ENCODE measurements at places on chromosomes 2 and 18.

- no peak for DNase-seq
Measured at GRCh38 chr2:45965871-45966498, 314.5 kb downstream of the PRKCE start.

DNA sequence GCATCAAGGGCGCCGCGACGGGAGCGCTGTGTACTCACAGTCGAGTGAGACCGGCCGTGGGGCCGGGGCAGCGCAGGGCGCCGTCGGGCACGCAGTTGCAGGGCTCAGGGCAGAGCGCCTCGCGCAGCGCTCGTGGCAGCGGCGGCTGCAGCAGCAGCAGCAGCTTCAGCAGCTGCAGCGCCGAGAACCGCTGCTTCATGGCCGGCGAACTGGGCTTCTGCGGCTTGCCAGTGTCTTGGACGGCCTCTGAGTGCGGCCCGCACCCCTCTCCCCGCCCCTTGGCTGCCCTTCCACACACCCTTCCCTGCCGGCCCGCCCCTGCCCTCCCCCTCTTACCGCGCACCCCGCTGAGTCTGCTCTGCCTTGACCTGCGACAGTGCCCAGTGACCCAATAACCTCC lies at the start of gene LHCGR:
LHCGR (minus strand) TSS at position 252 of the 400 bp plus-strand sequence; CDS start at position 199, 53 bp downstream.
- DNase-seq = no peak

DNA sequence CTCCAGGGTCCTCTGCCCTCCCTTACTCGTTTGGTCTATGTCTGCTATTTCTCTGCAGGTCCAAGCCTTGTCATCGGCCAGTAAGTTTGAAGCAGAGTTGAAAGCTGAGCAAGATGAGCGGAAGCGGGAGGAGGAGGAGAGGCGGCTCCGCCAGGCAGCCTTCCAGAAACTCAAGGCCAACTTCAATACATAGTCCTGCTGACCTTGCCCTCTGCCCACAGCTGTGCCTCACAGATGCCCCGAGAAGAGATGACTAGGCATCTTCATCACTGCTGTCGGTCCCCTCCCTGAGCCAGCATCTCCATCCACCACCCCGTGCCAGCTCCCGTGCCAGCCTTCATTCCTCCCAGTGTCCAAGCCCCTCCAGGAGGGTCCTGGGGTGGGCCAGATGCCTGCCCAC lies 15.6 kb upstream of the GIGYF2 start:
- DNase-seq = no peak

- DNase-seq = no peak
Measured at GRCh38 chr2:241894056-241894641, 24.6 kb downstream of the RTP5 start.

GRCh38 chr2:179613701-179614100 lies 247.7 kb downstream of the ZNF385B start:
- DNase-seq = no peak

DNA sequence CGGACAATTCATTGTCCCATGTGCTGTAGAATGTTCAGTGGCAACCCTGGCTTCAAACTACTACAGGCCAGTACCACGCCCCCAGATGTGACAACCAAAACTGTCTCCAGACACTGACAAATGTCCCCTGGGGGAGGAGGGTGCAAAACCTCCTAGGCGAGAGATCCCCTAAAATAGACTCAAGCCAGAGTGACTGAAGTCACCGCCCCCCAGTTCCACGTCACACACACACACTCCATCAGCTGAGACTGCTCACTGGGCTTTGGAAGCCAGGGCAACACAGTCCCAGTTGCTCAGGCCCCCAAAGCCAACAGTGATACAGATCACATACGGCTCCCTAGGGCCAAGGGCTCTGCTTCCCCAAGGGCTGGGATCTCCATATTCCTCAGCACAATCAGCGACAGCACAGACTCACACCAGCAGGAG lies 19.1 kb downstream of the HDAC4 start:
- DNase-seq = no peak

DNA sequence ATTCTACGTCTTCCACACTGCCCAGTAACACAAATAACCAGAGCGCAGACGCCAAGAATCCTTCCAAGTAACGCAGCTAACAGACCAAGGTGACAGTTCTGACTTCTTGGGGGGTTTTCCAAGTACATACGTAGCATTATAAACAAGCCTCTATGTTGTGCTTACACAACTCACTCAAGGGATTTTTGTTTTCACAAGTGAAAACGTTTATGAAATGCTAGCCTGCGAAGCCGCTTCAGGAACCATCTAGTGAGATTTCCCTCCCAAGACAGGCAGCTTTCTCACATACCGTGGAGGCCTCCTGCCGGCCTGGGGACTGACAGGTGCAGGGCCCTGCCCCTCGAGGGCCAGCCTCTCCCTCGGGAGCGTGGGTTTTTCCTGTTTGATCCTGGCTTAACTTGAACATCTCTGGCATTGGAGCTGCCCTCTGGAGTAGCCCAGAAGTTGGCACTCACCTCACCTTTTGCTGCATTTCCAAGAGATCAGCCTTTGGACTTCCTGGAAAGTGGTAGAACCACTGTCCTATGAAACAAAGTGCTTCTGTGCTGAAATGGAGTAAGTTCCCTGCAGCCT lies 151.1 kb downstream of the MBP start:
- no peak for DNase-seq

GRCh38 chr2:61179701-61180639 lies 18.0 kb downstream of the C2orf74 start:
- no peak for DNase-seq
